CD4-positive, alpha-beta T cell treated with Interleukin-15 for 4 hours (primary cell): ENCODE measurements at places on chromosomes 1 and 21.
A peak's percentile ranks its signal among the peaks of the same experiment; 100 is the strongest.

- DNase-seq, result no peak
Observed at GRCh38 chr1:2376261-2376741, 15.1 kb downstream of the MORN1 start.

DNA sequence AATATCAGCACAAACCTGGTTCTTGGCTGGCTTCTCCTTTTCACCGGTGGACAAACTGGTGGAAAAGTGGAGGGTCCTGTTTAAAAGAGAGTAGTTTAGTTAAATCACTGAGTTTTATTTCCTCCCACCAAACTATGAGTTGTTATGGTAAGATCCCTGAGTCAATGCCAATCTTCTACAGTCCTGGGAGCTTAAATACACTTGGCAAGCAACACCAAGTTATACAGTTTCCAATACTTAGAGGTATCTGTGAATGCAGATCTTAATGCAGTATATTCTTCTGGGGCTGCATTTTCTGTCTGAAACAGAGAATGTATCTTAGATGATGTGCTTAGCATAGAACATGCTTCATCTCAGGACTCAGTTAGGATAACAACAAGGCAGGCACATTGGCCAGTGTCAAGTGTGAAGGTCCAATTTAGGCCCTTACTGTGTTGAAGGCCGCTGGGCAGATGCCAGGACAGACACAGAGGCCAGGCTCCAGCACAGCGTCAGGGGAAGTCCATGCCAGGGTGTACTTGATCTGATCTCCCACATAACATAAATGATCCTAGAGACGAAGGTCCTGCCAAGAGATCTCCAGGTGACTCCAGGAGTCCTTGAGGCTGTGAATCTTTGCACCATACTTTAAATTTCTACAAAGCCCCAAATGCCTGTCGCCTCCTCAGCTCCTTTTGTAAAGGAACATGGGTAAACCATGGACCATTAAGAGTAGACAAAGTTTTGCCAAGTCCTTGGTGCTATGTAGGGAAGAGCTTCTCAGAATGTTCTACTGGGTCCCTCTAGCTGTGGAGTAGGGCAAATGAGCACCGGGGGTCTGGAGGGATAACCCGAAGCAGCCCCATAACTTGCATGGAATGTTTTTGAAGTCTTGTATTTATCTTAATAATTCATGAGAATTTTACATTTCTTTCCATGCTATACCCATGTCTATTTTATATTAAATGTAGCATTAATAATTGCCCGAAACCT is 76.8 kb downstream of the KCNJ15 start:
- no peak for DNase-seq

- no peak for DNase-seq
Observed at GRCh38 chr1:34315974-34316373, 139.3 kb downstream of the C1orf94 start.

- DNase-seq, result peak; percentile 30
Observed at GRCh38 chr1:169601096-169601881, 15.0 kb upstream of the F5 start.

- no peak for DNase-seq
Observed at GRCh38 chr1:234724516-234725176, 114.7 kb upstream of the IRF2BP2 start.

GRCh38 chr1:11691928-11692711 is 610 bp downstream of the DRAXIN start:
- no peak for DNase-seq

DNA sequence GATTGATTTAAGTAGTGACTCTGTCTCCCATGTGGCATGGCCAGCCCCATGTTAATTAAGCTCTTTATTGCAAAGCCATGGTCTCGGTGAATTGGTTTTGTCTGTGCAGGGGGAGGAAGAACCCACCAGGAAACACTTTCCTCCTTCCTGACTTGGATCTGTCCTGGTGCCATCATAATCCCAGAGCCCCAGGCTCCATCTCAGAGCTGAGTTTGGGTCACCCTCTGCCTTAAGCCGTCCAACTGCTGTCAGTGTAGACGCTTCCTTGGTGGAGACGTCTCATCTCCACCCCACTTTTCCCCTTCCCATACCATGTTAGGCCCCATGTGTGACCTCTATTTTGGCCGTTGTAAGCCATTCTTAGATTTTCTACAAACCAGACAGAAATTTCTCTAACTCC is 36.0 kb upstream of the COL6A2 start:
- no peak for DNase-seq

DNA sequence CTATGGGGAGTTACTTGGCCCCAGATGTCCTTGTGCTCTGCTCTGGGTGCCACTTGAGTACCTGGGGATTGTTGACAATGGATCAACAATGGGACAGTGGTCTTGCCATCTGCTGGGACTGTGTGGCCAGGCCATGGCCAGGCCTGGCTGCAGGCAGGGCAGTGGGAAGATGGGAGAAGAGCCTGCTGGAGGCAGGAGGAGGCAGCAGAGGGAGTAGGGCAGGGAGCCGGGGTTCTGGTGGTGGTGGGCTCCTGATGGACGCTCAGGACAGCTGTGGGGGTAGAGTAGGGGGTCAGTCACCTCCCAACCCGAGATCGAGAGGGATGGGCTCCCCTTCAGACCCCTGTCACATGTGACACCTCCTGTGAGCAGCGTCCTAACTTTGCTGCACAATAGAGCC is 81.0 kb downstream of the ARHGEF10L start:
- DNase-seq, result no peak

GRCh38 chr1:182682898-182683501 is 1.4 kb downstream of the RGS8 start:
- no peak for DNase-seq

DNA sequence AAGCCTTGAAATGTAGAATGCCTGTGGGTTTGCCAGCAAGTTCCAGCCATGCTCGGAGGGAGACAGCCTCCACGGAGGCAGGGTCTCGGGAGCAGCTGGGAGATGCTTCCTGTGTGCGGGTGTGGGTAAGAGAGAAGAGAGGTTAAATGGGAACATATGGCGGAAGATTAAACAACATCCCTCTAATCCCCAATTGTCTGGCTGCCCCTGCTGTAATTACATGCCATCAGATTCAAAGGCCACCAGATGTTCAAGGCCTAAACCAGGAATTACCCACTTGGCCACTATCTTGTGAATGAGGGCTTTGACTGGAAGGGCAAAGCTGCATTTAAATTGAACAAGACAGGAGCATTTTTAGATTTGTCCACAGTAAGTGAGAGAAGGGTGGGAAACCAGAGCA is 81.4 kb upstream of the BACE2 start:
- no peak for DNase-seq

GRCh38 chr1:45929257-45929687 is 125.9 kb downstream of the MAST2 start:
- no peak for DNase-seq

DNA sequence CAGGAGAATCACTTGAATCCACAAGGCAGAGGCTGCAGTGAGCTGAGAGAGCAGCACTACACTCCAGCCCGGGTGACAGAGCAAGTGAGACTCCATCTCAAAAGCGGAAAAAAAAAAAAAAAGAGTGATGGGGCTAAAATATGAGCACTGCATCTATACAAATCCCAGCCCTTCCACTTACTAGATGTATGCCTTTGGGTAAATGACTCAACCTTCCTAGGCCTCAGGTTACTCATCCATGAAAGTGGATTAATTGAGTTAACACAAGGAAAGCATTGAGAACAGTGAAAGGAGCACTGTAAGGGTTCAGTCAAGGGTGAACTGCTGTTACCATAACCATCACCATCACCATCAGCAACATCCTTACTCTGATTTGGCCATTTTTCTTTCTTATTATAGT is 226.4 kb upstream of the C8B start:
- DNase-seq, result no peak

DNA sequence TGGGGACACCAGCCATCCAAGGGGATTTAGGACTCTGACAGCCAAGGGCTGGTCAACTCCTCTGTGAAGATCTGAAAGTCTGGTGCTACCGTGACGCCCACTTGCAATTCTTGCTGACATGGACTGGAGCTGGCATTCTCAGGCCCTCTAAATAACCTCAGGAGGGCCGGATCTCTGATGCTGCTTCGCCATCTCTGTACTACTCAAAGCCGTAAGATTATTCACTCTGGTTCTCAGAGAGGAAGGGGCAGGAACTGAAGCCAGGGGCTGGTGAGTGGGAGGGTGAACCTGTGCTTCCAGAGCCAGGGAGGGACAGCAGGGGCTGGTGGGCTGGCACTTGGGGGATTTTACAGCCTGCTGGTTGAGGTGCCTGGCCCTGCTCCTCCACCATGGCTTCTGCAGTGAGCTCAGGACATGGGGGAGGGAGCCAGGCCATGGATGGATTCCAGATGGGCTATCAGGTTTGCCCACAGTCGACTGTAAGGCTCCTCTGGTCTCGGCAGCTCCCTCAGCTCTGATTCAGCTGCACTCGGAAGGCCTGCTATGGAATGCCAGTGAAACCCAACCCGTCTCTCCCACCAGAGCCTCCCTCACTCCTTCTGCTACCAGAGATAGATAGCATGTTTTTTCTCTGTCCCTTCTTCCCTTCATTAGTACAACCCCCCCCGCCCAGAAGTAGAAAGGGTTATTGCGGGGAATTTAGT is 84.5 kb downstream of the PLXNA2 start:
- no peak for DNase-seq

DNA sequence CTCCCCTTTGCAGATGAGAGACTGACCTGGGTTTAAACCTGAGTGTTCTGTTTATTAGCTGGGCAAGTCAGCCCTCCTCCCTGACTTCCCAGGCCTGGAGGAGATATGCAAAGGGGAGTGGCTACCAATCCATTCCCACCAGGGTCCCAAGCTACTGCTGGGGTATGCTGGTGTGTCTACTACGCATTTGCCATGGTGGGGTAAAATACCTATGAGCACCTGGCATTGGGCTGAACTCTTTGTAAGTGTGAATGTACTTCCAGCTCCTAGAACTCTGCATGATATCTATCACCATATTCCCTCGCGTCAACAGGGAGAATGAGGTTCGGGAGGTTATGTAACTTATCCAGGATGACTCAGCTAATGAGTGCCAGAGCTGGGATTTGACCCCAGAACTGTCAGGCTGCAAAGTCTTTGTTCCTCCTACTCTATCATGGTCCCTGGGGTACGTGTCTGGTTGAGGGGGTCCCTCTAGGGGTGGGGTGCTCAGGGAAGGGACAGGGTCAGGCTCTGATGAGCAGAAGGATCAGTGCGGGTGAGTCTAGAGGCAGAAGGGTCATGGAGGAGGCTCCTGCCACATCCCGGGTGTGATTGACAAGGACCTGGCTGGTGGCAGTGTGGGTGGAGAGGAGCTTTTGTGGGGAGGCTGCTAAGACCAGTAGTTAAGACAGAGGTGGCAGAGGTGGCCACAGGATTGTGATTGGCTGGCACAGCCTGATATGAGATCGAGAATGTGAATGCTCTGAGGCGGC is 16.7 kb downstream of the AMPD2 start:
- DNase-seq, result no peak
